ENCODE measurements at places on chromosomes 5 and 9. TPM values are rescaled to one million over a fixed set of nuclear protein-coding genes. Genes with fewer than 3 reads are reported as not detected.

The PCDHGA3 gene
- total RNA-seq = under 0.01 TPM

The MEGF10 gene
- under 0.01 TPM for total RNA-seq

The MARCOL gene
- not detected for total RNA-seq

The FABP6 gene
- not detected for total RNA-seq

The CBY3 gene
- total RNA-seq = not detected

The OR1Q1 gene
- total RNA-seq = not detected

The SAXO1 gene
- not detected for total RNA-seq

The PCDHB3 gene
- total RNA-seq = 0.48 TPM

The PCDHGC3 gene
- 20.2 TPM for total RNA-seq

The CAMK4 gene
- 2.2 TPM for total RNA-seq

The DMRT2 gene
- total RNA-seq = 1.1 TPM

The TEX48 gene
- total RNA-seq = not detected

The RNF183 gene
- 1.9 TPM for total RNA-seq

The SMU1 gene
- total RNA-seq = 34.2 TPM

The PCDHB11 gene
- 0.43 TPM for total RNA-seq

The CNTNAP3 gene
- total RNA-seq = 7.0 TPM

The GABRA1 gene
- total RNA-seq = not detected

The LCN2 gene
- 154 TPM for total RNA-seq

The NR5A1 gene
- 0.21 TPM for total RNA-seq

The DEPDC1B gene
- total RNA-seq = 4.6 TPM

The GNPDA1 gene
- total RNA-seq = 69.1 TPM

The FST gene
- total RNA-seq = 176 TPM

The KLF9 gene
- total RNA-seq = 19.0 TPM

The IQGAP2 gene
- total RNA-seq = not detected

The TPM2 gene
- 61.0 TPM for total RNA-seq

The HEMGN gene
- not detected for total RNA-seq

The TMEM252 gene
- total RNA-seq = not detected

The NPM1 gene
- total RNA-seq = 1,667 TPM

The C9orf50 gene
- total RNA-seq = not detected

The LCP2 gene
- not detected for total RNA-seq

The LCN1 gene
- not detected for total RNA-seq

The SKP2 gene
- total RNA-seq = 20.7 TPM

The SV2C gene
- total RNA-seq = not detected

The COL27A1 gene
- 1.9 TPM for total RNA-seq

The IL17B gene
- 0.48 TPM for total RNA-seq

The TRPM6 gene
- not detected for total RNA-seq

The IFNA8 gene
- not detected for total RNA-seq

The IL3 gene
- not detected for total RNA-seq

The SLC4A9 gene
- 0.21 TPM for total RNA-seq

The CTXN3 gene
- not detected for total RNA-seq

The C5orf58 gene
- not detected for total RNA-seq

The DAP gene
- 14.9 TPM for total RNA-seq

The NXNL2 gene
- total RNA-seq = 1.2 TPM

The CTSV gene
- total RNA-seq = 36.9 TPM

The C5orf52 gene
- total RNA-seq = not detected

The PALM2AKAP2 gene
- total RNA-seq = 8.2 TPM

The COL15A1 gene
- not detected for total RNA-seq

The UNC5A gene
- 0.24 TPM for total RNA-seq

The IL4 gene
- not detected for total RNA-seq

The SPATA31E1 gene
- total RNA-seq = not detected

The SGCD gene
- 0.96 TPM for total RNA-seq

Measured in tracheal epithelial cell (primary cell).